ENCODE measurements at places on chromosomes 4 and X.
A peak's percentile ranks its signal among the peaks of the same experiment; 100 is the strongest.

DNA sequence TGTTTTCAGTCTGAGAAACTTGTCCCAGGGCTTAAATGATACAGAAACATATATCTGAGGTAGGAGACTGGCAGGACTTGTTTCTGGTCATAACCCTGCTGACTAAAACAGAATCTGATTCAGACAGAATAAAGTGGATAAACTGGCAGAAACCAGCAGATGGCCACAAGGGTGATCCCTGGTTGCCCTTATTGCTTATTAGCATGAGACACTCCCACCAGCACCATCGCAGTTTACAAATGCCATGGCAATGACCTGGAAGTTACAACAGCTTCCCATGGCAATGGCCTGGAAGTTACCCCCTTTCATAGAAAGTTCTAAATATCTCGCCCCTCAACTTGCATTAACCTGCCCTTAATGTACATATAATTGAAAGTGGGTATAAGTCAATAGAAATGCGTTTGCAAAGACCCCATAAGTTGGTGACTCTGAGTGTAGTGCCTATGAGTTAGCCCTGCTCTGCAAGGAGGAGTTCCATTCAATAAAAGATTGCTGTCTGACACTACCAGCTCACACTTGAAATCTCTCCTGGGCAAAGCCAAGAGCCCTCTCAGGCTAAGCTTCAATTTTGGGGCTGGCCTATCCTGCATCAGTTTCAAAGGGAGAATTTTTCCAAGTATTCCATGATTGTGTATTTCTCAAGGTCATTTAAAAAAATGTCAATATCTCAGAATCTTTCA lies 52.9 kb upstream of the PAGE5 start:
- DNase-seq = no peak

GRCh38 chr4:82905205-82905604 lies 4.7 kb downstream of the THAP9 start:
- DNase-seq = no peak

- DNase-seq = no peak
These were observed 1.6 kb downstream of the METAP1 start for GRCh38 chr4:98997166-98997565.

DNA sequence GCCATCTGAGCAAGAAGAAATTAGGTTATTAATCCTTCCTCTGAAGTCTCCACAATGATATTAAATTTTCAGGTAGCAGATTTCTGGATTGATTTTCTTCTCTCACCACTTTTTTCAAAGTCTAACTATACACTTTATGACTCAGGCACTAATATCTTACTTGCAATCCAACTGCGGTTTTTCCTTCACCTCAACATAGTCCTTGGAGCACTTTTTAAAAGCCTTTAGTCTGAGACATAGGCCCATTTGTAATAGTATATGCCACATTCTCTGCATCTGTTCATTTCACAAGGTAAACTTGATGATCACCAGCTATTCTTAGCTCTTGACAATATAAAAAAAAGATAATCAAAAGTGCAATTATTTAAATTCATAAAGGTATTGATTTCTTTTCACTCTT lies 55.9 kb upstream of the EDNRA start:
- DNase-seq = no peak

GRCh38 chr4:173883821-173884220 lies 353.8 kb upstream of the HAND2 start:
- DNase-seq = no peak

- no peak for DNase-seq
These were observed 217.0 kb upstream of the FAT4 start for GRCh38 chr4:125097729-125098128.

DNA sequence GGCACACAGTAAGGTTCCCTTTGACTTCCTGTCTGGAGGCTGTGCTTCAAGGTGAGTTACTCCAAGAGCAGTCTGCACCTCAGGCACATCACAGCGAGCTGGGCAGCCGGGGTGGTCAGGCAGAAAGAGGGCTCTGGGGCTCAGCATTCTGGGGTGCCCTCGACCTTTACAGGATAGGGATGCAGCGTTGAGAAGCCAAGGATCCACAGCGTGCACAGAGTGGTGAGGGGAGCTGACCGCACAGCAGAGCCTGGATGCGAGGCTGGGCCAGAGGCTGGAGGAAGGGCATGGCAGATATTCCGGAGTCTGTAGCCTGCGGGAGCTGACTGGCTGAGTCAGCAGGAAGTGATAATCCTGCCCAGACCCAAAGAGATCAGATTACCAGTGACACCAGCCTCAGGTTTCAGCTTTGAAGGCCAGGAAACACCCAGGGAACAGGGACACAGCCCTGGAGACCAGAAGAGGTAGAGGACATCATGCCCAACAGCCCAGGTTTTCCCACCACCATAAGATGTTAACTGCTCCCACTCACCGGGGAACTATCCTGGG lies 38.4 kb upstream of the PDLIM3 start:
- peak; percentile 47 for DNase-seq

GRCh38 chrX:9860826-9861225 lies 74.6 kb downstream of the SHROOM2 start:
- no peak for DNase-seq

GRCh38 chr4:144599621-144600020 lies 46.3 kb upstream of the HHIP start:
- no peak for DNase-seq

DNA sequence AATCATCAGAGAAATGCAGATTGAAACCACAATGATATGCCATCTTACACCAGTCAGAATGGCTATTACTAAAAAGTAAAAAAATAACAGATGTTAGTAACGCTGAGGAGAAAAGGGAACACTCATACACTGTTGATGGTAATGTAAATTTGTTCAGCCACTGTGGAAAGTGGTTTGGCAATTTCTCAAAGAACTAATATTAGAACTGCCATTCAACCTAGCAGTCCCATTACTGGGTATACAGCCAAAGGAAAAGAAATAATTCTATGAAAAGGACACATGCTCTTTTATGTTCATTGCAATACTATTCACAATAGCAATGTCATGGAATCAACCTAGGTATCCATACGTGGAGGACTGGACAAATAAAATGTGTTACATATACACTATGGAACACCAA lies 566.3 kb downstream of the STPG2 start:
- DNase-seq = no peak

GRCh38 chr4:55340266-55340665 lies 5.8 kb upstream of the SRD5A3 start:
- DNase-seq = no peak

DNA sequence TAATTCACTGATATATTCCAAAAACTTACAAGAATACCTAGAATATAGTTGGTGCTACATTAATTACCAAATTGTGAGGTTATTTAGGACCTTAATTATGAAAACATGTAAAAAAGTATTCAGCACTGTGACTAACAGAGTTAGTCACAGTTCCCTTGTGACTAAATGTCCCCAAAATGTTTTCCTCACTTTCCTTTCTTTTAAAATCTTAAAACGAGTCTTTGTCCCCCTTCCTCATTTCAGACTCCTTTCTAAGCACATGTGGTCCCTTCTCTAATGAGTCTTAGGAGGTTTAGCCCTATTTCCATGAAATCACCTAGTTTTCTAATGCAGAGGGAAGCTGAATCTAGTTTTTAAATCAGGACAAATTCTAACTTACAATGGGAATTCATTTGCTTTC lies 175.0 kb downstream of the PPP3CA start:
- DNase-seq = no peak

DNA sequence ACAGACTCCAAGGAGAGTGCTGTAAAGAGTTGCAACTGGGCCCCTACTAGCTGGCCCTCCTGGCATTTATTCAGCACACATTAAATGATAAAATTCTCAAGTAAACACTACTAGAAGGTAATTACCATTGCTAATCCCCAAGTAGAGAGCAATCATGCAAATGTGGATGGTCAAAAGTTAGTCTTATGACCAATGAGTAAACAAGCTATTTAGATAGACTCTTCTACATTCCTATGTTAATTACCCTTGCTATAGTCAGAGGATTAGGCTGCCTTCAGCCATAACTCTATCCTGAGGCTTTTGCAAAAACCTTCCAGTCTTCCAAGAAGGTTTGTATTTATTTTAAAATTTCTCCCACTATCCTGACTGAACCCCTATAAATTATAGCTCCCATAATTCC lies 28.3 kb upstream of the HPGD start:
- no peak for DNase-seq

DNA sequence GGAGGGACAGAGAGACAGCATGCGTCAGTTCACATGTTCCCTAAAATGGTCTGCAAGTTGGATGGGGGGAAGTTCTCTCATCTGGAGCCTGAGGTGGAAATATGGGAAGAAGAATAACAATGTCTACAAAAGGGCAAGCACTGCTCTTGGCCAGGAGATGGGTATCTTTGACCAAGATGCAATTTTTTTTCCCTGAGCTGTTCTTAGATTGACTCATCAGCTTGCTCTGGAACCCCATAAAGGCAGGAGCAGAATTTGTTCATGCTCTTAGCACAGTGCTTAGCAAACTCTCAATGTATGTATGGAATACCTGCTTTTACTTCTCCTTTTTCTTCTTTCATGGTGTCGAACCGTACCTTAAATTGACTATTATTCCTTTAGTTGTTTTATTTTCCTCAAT lies 90.5 kb upstream of the ZNF827 start:
- DNase-seq = no peak

GRCh38 chr4:172721659-172722058 lies 447.0 kb upstream of the GALNT7 start:
- no peak for DNase-seq

- DNase-seq = no peak
These were observed 426 bp downstream of the SLBP start for GRCh38 chr4:1711571-1712215.

- DNase-seq = peak; percentile 26
These were observed 2.6 kb downstream of the SLC25A31 start for GRCh38 chr4:127732623-127733328.

GRCh38 chr4:11634283-11634682 lies 205.6 kb upstream of the HS3ST1 start:
- no peak for DNase-seq

DNA sequence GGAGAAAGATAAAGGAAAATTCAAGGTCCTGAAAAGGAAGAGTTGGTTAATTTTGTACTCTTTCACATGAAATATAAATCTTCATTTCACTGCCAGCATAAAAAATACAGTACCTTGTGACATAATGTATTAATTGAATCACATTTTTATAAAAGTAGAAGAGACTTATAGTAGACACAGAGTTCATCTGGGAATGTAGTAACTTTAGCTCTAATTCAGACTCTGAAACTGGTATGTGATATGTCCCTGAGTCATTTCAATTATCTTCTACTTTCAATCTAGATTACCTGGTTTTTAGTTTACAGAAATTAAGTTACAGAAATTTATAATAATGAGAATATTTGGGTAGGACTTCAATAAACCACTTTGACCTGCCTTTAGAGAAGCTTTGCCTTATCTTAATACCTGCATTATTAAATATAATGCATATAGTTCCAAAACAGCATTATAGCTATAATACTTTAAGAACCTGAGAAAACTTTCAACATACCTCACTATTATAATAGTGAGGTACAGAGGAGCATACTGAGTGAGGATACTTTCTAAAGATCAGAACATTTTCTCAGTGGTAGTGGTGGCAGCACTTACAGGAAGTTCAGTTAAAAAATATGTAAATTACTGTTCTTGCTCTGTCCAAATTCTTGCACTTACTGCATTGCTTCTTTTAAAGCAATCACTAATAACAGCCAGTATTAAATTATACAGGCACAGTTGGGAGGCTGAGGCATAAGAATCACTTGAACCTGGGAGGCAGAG lies 11.2 kb downstream of the NEK1 start:
- no peak for DNase-seq

DNA sequence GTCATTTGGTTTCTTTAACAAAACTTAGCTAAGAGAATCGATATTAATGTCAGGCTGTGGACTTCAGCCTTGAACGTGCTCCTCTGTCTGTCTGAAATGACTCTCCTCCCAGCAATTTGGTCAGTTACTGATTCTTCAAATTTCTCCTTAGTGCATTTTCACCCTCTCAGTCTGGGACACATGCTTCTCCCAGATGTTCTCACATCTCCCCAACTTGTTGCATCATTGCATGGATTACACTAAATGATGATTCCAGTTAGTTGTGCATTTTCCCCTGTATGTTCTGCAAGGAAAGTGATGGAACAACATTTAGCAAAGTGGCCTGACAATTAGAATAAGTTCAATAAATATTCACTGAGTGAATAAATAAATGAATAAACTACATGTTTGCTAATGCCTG lies 94.4 kb downstream of the NLGN4X start:
- DNase-seq = no peak

DNA sequence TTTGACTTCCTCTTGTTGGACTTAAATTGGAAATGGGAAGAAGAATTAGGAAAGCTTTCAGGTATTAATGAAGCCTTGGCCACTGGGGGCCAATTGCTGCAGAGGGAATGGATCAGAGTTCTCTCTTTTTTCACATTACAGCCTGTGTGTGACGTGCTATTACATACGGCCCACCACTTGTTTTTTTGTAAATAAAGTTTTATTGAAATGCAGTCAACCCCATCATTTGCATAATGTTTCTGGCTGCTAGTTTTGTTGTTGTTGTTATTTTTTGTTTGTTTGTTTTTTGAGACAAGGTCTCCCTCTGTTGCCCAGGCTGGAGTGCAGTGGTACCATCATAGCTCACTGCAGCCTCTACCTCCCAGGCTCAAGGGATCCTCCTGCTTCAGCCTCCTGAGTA lies 98.4 kb downstream of the ASMT start:
- no peak for DNase-seq

GRCh38 chr4:7377223-7377865 lies 57.4 kb downstream of the PSAPL1 start:
- no peak for DNase-seq

GRCh38 chr4:80566203-80566872 lies 230.8 kb downstream of the CFAP299 start:
- peak; percentile 56 for DNase-seq

GRCh38 chr4:94504545-94504944 lies 52.8 kb downstream of the PDLIM5 start:
- no peak for DNase-seq

DNA sequence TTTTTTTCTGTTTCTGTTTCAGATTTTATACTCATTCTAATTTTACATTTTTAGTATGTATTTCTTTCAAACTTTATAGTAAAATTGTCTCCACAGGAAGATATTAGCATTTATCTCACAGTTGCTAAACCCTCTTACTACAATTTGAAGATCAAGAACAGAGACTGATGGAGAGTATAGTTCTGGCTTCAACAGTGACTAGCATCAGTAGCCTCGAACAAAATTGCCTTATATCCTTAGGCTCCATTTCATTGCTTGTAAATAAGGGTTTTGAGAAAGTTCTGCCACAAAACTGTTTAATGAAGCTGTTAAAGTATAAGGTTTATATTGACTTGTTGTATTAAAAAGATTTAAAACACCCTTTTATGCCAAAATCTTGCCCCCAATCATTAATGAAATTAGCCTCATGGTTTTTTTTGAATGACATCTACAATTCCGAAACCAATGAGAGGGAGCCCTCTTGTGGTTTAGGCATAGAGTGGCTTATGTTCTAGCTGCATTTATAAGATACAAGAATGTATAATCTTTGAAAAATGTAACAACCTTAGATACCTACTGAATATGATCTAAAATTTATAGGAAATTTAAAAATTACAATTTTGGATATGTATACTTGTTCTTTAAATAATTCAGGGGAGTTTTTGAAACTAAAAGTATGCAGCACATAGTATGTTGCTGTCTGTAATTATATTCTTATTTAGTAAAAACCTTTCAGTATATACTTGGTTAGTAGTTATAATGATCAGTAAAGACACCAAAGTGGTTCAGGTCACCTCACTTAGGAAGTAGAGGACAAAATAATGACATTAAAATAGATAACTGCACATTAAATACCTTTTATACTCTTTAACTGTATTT lies 109.8 kb upstream of the HPGD start:
- peak; percentile 44 for DNase-seq
